8988T (cell line): ENCODE measurements at places on chromosomes 12 and 14.

GRCh38 chr12:56150563-56150962 is 1.8 kb upstream of the MYL6B start:
- no peak for DNase-seq

- no peak for DNase-seq
These were observed 4.4 kb upstream of the GPHN start for GRCh38 chr14:66503532-66503931.

GRCh38 chr12:96136725-96137378 is 57.3 kb upstream of the ELK3 start:
- no peak for DNase-seq

GRCh38 chr14:72796935-72797334 is 97.0 kb downstream of the DPF3 start:
- no peak for DNase-seq

DNA sequence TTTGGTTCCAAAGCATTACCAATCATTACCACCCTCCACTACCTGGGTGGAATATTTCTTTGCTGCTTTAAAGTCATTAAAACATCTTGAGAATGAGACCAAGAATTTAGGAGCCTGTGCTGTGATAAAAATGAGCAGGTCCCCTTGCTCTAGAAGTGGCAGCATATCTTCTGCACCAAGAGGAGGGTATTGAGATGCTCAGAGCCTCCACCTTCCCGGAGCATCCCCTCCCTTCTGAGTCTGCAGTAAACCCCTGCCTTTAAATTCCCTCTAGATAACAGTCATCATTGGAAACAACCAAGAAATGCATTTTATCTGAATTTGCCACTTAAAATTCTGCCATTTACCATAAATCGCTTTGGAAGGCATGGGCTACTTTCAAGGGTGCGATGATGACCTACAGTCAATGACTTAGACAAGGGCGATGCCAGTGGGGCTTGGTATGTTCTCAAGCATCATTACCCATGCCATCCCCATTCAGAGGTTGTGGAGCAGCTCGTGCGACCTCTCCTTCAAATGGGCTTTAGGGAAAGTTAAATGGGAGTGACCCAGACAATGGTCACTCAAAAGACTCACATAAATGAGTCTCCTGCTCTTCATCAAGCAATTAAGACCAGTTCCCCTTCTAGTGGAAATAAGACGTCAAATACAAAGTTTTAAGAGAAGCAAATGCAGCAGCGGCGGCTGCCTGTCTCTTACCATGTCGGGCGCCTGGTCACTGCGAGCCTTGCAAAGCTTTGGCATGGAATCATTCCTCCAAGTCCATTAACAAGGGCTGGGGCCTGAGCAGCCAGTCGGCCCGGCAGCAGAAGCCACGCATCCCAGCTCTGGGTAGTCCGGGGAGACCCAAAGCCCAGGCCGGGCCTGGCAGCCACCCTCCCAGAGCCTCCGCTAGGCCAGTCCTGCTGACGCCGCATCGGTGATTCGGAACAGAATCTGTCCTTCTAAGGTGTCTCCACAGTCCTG is 334.5 kb downstream of the TMEM121 start:
- no peak for DNase-seq

GRCh38 chr12:63276537-63277365 is 125.8 kb upstream of the AVPR1A start:
- DNase-seq: no peak

GRCh38 chr12:93572712-93573551 is 457 bp downstream of the SOCS2 start:
- DNase-seq: no peak

DNA sequence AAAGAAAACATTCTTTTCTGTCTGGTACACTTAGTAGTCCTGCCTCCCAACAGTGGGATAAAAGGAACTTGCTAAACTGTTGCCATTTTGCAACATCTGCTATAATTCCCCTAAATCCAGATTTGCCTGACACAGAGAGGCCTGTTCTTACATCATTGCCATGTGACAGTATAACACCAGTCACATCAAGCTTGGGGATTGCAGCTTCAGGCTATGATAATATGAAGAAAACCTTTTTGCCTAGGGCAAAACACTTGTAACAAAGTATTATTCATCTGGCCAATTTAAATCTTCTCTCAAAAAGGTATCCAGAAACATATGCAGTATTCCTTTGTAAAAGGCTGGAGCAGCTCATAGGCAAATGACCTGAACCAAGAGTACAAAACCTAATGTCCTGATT is 80.9 kb upstream of the OTX2 start:
- no peak for DNase-seq

- DNase-seq: no peak
These were observed 396.2 kb downstream of the CCDC91 start for GRCh38 chr12:28586481-28586880.

- DNase-seq: no peak
These were observed 7.6 kb upstream of the ARID2 start for GRCh38 chr12:45721954-45722353.

GRCh38 chr12:98868538-98868937 is 223.4 kb downstream of the APAF1 start:
- DNase-seq: no peak
